ENCODE measurements at places on chromosomes 1 and 21. TPM values are rescaled to one million over a fixed set of nuclear protein-coding genes. Genes with fewer than 3 reads are reported as not detected.

Gene MIXL1
- total RNA-seq: 1.2 TPM

Gene CD1D
- not detected for total RNA-seq

Gene AADACL3
- not detected for total RNA-seq

Gene PER3
- total RNA-seq: 3.6 TPM

Gene IL6R
- 3.3 TPM for total RNA-seq

Gene RAP1GAP
- total RNA-seq: 0.20 TPM

Gene OR2AJ1
- total RNA-seq: not detected

Gene AQP10
- total RNA-seq: not detected

Gene ITLN2
- not detected for total RNA-seq

Gene MSH4
- total RNA-seq: 0.09 TPM

Gene RIMS3
- 0.14 TPM for total RNA-seq

DNA sequence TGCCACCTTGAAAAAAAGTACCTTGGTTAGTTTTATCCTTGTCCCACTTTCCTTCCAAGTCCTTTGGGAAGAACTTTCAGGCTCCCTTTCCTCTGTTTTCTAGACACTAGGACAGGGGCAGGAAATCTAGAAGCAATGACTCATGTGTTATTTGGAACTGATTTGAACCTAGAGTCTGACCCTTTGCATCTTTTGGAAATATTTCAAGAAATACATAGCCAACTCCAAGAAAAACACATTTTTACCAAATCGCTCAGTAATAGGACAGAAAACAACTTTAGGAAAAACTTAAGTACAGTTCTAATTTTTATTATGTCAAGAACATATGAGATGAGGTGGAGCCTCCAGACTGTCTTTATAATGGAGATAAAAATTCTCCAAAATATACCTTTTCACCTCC is 292.4 kb downstream of the PTBP2 start:
- no peak overlapping the region for H3K4me3 ChIP-seq
- DNase-seq: peak; percentile 93
- no peaks in the 10 kb centered on the region for H3K27me3 ChIP-seq
- H3K36me3 ChIP-seq: no peaks in the 10 kb centered on the region

DNA sequence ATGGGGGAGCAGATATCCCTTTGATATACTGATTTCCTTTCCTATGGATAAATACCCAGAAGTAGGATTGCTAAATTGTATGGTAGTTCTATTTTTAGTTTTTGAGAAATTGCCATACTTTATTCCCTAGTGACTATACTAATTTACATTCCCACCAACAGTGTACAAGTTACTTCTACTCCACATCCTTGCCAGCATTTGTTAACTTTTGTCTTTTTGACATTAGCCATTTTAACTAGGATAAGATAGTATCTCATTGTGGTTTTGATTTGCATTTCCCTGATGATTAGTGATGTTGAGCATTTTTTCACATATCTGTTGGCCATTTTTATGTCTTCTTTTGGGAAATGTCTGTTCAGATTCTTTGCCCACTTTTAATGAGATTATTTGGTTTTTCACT is 620.6 kb upstream of the CAMK1G start:
- peaks cover 2% of the 10 kb centered on the region for H3K27me3 ChIP-seq
- H3K4me3 ChIP-seq: no peak overlapping the region
- DNase-seq: no peak

DNA sequence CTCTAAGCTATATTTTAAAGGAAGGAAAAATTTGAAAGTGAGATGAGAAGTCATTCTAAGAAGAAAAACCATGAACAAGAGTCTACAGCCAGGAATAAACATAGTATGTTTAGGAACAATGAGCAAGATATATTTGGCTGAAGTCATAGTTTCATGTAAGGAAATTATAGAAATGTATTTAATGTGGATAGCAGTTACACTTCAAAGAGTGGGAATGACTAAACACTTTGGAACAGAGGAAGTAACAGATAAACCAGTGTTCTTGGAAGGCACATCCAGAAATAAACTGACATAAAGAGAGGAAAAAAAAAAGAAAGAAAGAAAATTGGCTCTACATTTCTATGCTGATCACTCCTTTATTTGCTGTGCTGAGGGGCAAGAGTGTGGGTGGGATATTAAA is 18.0 kb downstream of the C8A start:
- no peaks in the 10 kb centered on the region for H3K4me1 ChIP-seq
- H3K4me3 ChIP-seq: no peak overlapping the region
- H3K36me3 ChIP-seq: no peaks in the 10 kb centered on the region
- no peak for DNase-seq
- no peaks in the 10 kb centered on the region for H3K27me3 ChIP-seq

DNA sequence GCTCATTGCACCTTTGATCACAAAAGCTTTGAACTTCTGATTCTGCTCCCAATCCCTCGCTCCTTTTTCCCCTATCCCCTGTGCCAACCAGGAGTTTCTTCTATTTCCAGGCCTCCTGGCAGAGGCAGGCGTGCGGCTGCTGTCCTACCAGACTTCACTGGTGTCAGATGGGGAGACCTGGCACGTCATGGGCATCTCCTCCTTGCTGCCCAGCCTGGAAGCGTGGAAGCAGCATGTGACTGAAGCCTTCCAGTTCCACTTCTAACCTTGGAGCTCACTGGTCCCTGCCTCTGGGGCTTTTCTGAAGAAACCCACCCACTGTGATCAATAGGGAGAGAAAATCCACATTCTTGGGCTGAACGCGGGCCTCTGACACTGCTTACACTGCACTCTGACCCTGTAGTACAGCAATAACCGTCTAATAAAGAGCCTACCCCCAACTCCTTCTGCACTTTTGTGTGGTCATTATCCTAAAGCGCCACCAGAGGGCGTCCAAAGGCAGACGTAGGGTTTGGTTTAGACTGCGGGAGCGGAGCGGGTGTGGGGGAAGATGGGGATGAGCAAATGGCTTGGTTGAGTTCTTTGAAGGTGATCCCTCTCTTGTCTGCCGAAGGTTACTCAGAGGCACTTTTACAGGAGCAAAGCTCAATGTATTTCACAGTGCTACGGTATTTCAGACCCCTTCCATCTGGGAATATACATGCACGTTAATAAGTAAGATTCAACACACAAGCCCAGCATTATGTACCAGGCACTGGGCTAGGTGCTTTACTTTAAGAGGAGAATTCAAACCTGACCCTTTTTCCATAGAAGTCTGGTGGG is 24.7 kb downstream of the HMGCS2 start:
- DNase-seq: peak; percentile 60
- H3K36me3 ChIP-seq: no peaks in the 10 kb centered on the region
- H3K27ac ChIP-seq: no peak overlapping the region

- no peaks in the 10 kb centered on the region for H3K27me3 ChIP-seq
- H3K27ac ChIP-seq: peak overlapping the region; percentile 73
- H3K36me3 ChIP-seq: no peaks in the 10 kb centered on the region
- peaks cover 59% of the 10 kb centered on the region for H3K4me1 ChIP-seq
- peak overlapping the region; percentile 1 for H3K4me3 ChIP-seq
These were observed 73.7 kb downstream of the LRRC8D start for GRCh38 chr1:89894210-89895201.

- H3K27me3 ChIP-seq: peaks cover 3% of the 10 kb centered on the region
- DNase-seq: no peak
- no peak overlapping the region for H3K4me3 ChIP-seq
- H3K27ac ChIP-seq: no peak overlapping the region
- no peaks in the 10 kb centered on the region for H3K36me3 ChIP-seq
These were observed 1.6 kb downstream of the KRTAP10-2 start for GRCh38 chr21:44549525-44550211.

DNA sequence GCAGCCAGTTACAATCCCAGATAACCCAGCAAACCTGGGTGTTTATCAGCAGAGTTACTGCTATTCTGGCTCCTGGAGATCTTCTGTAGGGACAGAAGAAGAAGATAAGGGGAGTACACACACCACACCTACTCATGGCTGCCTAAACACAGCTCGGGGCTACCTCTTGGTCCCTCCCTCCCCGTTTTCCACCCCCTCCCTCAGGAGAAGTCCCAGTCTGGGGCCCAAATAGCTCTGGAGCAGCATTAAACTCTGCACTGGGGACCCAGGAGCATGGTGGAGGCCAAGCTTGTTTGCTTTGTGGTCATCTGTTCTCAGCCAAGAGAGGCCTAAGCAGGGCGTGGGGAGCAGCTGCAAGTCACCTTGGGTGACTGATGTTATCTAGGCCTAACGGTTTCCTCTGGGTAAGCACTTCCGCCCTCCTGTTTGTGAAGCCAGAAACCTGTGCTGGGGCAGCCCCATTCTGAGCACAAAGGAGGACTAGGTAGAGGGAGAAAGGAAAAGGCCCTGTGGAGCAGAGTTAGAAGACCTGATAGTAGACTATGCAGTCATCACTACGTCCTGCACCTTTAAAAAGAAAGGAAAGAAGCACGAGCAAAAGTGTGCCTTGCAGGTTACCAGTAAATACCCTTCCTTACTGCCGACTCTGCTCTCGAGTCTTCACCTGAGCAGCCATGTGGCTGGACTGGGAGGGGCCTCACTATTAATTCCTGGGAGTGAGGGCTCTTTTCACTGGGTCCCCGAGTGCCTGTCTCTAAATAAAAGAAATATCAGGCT is 2.0 kb upstream of the RCSD1 start:
- no peak for DNase-seq
- H3K4me3 ChIP-seq: no peak overlapping the region
- no peak overlapping the region for H3K27ac ChIP-seq

- peaks cover 7% of the 10 kb centered on the region for H3K36me3 ChIP-seq
- H3K27me3 ChIP-seq: no peaks in the 10 kb centered on the region
- DNase-seq: peak; percentile 34
These were observed 2.9 kb downstream of the BTBD19 start for GRCh38 chr1:44811234-44811633.

- peak; percentile 26 for DNase-seq
- no peak overlapping the region for H3K27ac ChIP-seq
- no peaks in the 10 kb centered on the region for H3K27me3 ChIP-seq
- no peak overlapping the region for H3K4me3 ChIP-seq
These were observed 113.4 kb downstream of the PTBP2 start for GRCh38 chr1:96834986-96835385.

DNA sequence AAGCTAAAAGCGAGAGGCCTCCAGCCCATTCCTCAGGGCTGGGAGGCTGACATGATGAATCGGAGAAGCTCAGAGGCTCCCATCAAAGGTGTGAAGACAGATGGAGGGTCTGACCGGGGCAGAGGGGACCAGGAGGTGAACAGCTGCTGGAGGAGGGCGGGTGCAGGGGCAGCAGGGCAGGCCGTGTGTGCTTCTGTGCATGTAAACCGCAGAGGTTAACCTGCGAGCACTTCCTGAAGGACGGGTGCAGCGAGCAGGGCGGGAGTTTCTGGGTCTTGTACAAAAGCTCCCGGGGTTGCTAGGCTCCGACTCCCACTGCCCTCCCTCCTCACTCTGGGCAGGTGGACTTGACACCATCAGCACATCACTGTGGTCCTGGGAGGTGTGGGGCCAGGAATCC is 75.2 kb downstream of the PAX7 start:
- no peaks in the 10 kb centered on the region for H3K4me1 ChIP-seq
- H3K36me3 ChIP-seq: no peaks in the 10 kb centered on the region

DNA sequence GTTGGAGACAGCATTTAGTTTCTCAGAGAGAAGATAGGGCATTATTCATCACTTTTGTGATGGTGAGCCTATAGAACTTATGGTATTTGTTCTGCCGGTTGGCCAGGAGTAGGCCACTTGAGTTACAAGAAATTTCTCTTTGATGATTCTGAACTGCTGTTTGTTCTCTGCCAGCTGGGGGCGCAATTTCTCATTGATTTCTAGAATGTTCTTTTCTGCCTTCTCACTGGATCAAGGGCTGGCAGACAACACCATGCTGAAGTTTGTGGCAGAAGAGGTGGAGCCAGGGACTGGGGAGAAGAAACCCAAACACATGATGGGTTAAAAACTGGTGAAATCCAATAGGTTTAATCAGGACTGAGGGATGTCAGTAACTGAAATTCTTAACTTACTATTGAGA is 360.6 kb downstream of the FAM72C start:
- no peak overlapping the region for H3K27ac ChIP-seq
- no peaks in the 10 kb centered on the region for H3K4me1 ChIP-seq
- DNase-seq: no peak
- no peaks in the 10 kb centered on the region for H3K36me3 ChIP-seq
- H3K27me3 ChIP-seq: no peaks in the 10 kb centered on the region
- no peak overlapping the region for H3K4me3 ChIP-seq

GRCh38 chr21:17900281-17900989 is 81.3 kb upstream of the C21orf91 start:
- H3K27ac ChIP-seq: no peak overlapping the region
- H3K27me3 ChIP-seq: no peaks in the 10 kb centered on the region
- no peaks in the 10 kb centered on the region for H3K4me1 ChIP-seq
- H3K36me3 ChIP-seq: no peaks in the 10 kb centered on the region

Data from endothelial cell of umbilical vein (primary cell).